ENCODE measurements at places on chromosomes 4 and X.
A peak's percentile ranks its signal among the peaks of the same experiment; 100 is the strongest.

GRCh38 chrX:136577552-136577951 is 45.5 kb downstream of the VGLL1 start:
- peak; percentile 34 for DNase-seq

GRCh38 chr4:184361443-184361842 is 112.9 kb downstream of the IRF2 start:
- DNase-seq = no peak

GRCh38 chr4:122762520-122762919 is 30.0 kb downstream of the BBS12 start:
- DNase-seq = no peak

- no peak for DNase-seq
Measured at GRCh38 chr4:8911316-8912088, 39.9 kb upstream of the HMX1 start.

- DNase-seq = no peak
Measured at GRCh38 chr4:7154351-7154981, 37.9 kb upstream of the SORCS2 start.

GRCh38 chrX:17521871-17522693 is 147.1 kb downstream of the NHS start:
- no peak for DNase-seq

- peak; percentile 36 for DNase-seq
Measured at GRCh38 chr4:76430519-76431388, 4.3 kb upstream of the SHROOM3 start.

- no peak for DNase-seq
Measured at GRCh38 chr4:7539659-7540058, 104.9 kb upstream of the PSAPL1 start.

DNA sequence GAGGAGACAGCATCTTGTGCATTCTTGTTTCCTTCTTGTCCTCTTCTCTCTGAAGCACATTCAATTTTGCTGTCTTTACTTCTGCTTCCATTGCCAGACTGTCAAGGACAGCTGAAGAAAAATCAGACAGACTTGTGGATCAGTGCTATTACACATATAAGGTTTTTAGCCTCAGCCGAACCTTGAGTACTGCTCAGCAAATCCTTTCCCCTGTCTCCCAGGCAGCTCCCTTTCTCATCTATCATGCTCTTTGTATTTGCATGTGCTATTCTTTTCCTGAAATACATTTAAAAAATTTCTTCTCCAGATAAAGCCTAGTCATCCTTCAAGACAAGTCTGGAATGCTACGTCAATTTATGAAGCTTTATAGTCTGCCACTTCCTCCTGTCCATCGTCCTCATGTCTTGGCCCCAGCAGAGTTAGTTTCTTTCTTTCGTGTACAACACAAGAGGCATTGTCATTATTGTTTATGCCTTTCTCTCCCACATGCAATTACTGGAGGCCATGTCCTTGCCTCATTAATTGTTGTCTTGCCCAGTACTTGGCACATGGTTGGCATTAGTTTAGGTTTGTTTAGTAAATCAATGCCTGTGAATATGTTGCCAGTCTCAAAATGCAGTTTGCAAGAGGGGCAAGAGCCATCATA is 45.1 kb downstream of the ADGRL3 start:
- DNase-seq = no peak

All from hindlimb muscle (tissue), 1 donor.